Colonic mucosa (tissue), 4 donors: ENCODE measurements at places on chromosomes 3 and 15. TPM values are rescaled to one million over a fixed set of nuclear protein-coding genes. Genes with fewer than 3 reads are reported as not detected.
A peak's percentile ranks its signal among the peaks of the same experiment; 100 is the strongest.

The CEP152 gene
- total RNA-seq = 11.8 TPM

The SLC22A14 gene
- 0.44 TPM for total RNA-seq

The CCR5 gene
- 0.57 TPM for total RNA-seq

The DNAH12 gene
- 0.05 TPM for total RNA-seq

The MINAR1 gene
- 0.25 TPM for total RNA-seq

The SLC38A3 gene
- 0.40 TPM for total RNA-seq

The PLCB2 gene
- 5.7 TPM for total RNA-seq

The OIP5 gene
- 23.0 TPM for total RNA-seq

DNA sequence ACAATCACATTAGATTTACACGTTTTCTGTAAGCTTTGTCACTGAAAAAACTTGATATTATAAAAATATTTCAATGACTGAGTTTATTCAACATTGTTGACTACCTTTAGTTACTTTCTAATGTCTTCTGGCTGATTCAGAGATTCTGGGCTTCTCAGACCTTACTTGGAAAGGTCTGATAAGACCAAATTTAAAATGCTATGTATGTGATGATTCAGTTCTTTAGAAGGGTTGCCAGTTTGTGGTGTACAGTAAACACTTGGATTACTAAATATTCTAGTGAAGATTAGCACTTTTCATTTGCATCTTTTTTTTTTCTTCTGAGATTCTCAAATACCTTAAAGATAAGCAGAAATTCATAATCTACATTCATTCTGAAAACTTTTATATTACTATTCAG lies 49.8 kb downstream of the SGO1 start:
- no peaks in the 10 kb centered on the region for H3K4me1 ChIP-seq
- no peaks in the 10 kb centered on the region for H3K36me3 ChIP-seq
- no peaks in the 10 kb centered on the region for H3K27me3 ChIP-seq
- no peak overlapping the region for H3K4me3 ChIP-seq
- DNase-seq = no peak
- no peak overlapping the region for H3K27ac ChIP-seq

- H3K27ac ChIP-seq = no peak overlapping the region
- no peak for DNase-seq
- no peaks in the 10 kb centered on the region for H3K36me3 ChIP-seq
- H3K27me3 ChIP-seq = no peaks in the 10 kb centered on the region
- H3K4me1 ChIP-seq = no peaks in the 10 kb centered on the region
Measured at GRCh38 chr15:43941555-43941954, 114.8 kb downstream of the WDR76 start.

DNA sequence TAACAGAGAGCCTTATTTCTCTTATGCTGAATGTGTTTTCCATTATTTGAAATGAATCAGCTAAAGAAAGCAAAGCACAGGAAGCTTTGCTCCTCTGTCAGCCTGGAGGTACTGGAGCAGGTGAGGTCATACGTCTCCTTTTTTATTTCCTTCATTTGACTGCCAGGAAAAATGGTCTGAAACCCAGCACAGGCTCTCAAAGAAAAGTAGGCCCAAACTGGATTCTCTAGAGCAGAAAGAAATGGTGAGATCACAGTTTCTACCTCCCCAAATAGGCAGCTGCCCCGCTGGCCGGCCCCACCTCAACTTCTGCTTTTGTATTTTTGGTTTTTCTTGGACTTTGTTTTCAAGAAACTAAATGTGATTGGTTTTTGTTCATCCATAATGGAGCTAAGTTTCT lies 95.1 kb downstream of the RPL39L start:
- H3K27ac ChIP-seq = peak overlapping the region; percentile 50
- DNase-seq = no peak
- no peaks in the 10 kb centered on the region for H3K27me3 ChIP-seq
- no peaks in the 10 kb centered on the region for H3K4me1 ChIP-seq
- H3K4me3 ChIP-seq = no peak overlapping the region
- no peaks in the 10 kb centered on the region for H3K36me3 ChIP-seq

DNA sequence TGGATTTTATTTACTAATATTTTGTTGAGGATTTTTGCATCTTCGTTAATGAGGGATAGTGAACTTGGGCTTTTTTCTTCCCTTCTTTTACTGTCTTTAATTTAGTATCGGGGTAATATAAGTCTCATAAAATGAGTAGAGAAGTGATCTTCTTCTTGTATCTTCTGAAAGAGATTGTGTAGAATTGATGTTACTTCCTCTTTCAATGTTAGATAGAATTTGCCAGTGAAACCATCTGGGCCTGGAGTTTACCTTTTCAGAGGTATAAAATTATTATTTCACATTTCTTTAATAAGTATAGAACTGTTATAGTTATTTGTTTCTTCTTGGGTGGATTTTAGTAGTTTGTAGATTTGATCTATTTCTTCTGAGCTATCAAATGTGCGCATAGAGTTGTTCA lies 7.8 kb downstream of the HESX1 start:
- H3K4me3 ChIP-seq = no peak overlapping the region
- no peak for DNase-seq
- H3K36me3 ChIP-seq = no peaks in the 10 kb centered on the region
- no peaks in the 10 kb centered on the region for H3K4me1 ChIP-seq

DNA sequence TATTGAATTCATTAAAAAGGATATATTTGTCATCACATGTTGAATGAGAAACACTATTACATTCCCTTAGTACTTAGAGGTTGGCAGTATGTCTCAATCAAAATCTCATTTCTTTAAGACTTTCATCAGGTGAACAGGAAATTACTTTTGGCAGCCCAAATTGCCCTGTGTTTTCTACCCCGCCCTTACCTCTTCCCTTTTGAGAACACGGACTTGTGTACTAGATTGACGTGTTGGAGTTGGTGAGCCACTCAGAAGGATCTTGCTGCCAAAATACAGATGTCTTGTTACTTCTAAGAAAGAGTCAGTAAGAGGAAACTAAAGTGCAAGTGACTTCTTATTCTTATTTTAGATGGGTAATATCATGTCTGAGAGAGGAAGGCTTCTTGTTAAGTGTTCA lies 386.9 kb downstream of the FEZF2 start:
- no peaks in the 10 kb centered on the region for H3K4me1 ChIP-seq
- no peaks in the 10 kb centered on the region for H3K27me3 ChIP-seq
- H3K27ac ChIP-seq = no peak overlapping the region
- H3K4me3 ChIP-seq = no peak overlapping the region
- DNase-seq = no peak

GRCh38 chr15:100834731-100835130 lies 44.9 kb upstream of the ALDH1A3 start:
- no peaks in the 10 kb centered on the region for H3K36me3 ChIP-seq
- DNase-seq = no peak
- no peak overlapping the region for H3K27ac ChIP-seq
- H3K27me3 ChIP-seq = no peaks in the 10 kb centered on the region

DNA sequence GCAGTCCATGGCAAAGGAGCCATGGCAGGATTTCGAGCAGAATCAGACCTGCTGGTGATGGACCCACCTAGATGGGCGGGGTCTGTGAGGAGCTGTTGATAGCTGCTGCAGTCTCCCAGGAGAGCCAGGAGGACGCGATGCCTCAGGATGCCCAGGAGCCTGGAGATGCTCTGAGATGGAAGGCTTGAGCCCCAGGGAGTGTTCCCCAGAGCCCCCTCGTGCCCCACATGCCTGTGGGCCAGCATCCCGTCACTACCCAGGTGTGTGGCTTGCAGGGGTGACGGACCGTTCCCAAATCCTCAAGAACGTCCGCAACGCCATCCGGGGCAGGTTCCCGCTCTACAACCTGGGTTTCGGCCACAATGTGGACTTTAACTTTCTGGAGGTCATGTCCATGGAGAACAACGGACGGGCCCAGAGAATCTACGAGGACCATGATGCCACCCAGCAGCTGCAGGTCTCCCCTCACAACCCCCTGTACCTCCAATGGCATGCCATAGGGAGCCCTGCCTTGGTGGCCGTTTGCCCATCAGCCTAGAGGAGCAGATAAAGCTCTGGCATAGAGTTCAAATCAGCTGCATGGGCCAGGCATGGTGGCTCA lies 6.7 kb downstream of the ITIH1 start:
- DNase-seq = no peak
- H3K27ac ChIP-seq = no peak overlapping the region
- no peak overlapping the region for H3K4me3 ChIP-seq

DNA sequence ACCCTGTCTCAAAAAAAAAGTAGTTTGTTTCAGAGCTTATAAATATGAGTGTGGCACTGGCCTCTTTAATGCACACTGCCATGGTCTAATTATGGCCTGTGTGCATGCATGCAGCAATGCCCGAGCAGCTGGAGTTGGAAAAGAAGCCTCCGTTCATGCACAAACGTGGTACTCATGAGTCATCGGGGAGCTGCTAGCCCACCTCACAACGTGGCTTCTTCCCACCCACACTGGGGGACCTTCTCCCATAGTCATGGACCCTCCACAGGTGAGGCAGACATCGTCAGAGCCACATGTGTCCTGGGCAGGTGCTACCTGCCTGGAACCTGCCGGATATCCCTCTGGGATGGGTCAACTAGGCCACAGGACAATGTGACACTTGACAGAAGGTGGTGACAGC lies 66.7 kb downstream of the ATP10A start:
- no peak overlapping the region for H3K4me3 ChIP-seq
- peak; percentile 10 for DNase-seq
- H3K36me3 ChIP-seq = no peaks in the 10 kb centered on the region
- H3K27me3 ChIP-seq = no peaks in the 10 kb centered on the region
- no peaks in the 10 kb centered on the region for H3K4me1 ChIP-seq

DNA sequence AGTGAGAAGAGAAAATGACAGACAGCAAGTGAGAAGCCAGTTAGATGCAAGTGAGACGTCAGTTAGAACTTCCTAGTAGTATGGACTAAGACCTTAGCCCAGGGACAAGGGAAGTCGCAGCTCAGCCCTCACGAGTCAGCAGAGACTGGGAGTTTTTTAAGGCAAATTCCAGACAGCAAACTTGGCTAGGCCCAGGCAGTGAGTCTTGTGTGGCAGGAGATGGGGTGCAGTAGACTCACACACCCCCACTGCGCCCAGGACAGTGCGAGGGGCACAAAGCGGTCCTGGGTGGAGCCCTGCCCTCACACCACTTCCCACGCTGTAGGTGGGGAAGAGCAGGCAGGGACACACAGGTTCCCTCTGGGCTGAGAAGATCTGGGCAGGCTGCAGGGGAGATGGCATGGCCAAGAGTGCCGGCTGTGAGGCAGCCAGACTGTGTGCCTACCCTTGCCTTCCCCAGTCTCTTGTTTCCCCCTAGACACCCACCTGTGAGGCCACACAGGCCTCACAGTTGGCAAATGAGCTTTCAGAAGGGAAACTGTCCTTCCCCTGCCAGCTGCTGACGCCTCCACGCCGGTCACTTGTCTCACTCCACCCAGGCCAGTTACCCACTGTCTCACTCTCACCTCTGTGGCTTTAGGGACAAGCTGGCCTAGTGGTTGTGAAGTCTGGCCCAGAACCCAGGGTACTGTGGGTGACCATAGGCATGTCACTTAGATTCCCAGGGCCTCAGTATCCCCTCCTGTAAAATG lies 13.7 kb upstream of the PRKCD start:
- H3K4me3 ChIP-seq = no peak overlapping the region
- no peaks in the 10 kb centered on the region for H3K27me3 ChIP-seq
- peaks cover 34% of the 10 kb centered on the region for H3K4me1 ChIP-seq

- no peak overlapping the region for H3K4me3 ChIP-seq
- H3K27ac ChIP-seq = no peak overlapping the region
- no peaks in the 10 kb centered on the region for H3K36me3 ChIP-seq
- H3K27me3 ChIP-seq = no peaks in the 10 kb centered on the region
- no peak for DNase-seq
Measured at GRCh38 chr15:55532944-55533343, 24.9 kb upstream of the DNAAF4 start.

GRCh38 chr15:22806664-22807063 lies 20.2 kb downstream of the NIPA1 start:
- no peak for DNase-seq
- no peaks in the 10 kb centered on the region for H3K36me3 ChIP-seq
- H3K4me3 ChIP-seq = no peak overlapping the region
- no peak overlapping the region for H3K27ac ChIP-seq
- H3K4me1 ChIP-seq = no peaks in the 10 kb centered on the region

- H3K27me3 ChIP-seq = no peaks in the 10 kb centered on the region
- H3K27ac ChIP-seq = no peak overlapping the region
- no peak overlapping the region for H3K4me3 ChIP-seq
Measured at GRCh38 chr3:137796993-137797392, 32.9 kb downstream of the SOX14 start.

GRCh38 chr3:47791193-47791855 lies 9.6 kb upstream of the SMARCC1 start:
- no peaks in the 10 kb centered on the region for H3K36me3 ChIP-seq
- H3K4me3 ChIP-seq = no peak overlapping the region
- H3K27me3 ChIP-seq = no peaks in the 10 kb centered on the region
- DNase-seq = no peak
- H3K4me1 ChIP-seq = no peaks in the 10 kb centered on the region
